Skin of body (tissue), 3 donors: ENCODE measurements at places on chromosomes 13 and 19. TPM values are rescaled to one million over a fixed set of nuclear protein-coding genes. Genes with fewer than 3 reads are reported as not detected.

The CYP4F12 gene
- total RNA-seq, result 8.1 TPM

The FSD1 gene
- 0.59 TPM for total RNA-seq

The ZNF43 gene
- 18.7 TPM for total RNA-seq

The PRRG2 gene
- 2.8 TPM for total RNA-seq

The KLK15 gene
- total RNA-seq, result not detected

The APOC4 gene
- total RNA-seq, result not detected

The NECTIN2 gene
- total RNA-seq, result 34.0 TPM

The ARHGAP35 gene
- total RNA-seq, result 31.9 TPM

The IFNL4 gene
- not detected for total RNA-seq

The ZNF570 gene
- total RNA-seq, result 7.2 TPM

The CD209 gene
- total RNA-seq, result 5.8 TPM

The INSR gene
- total RNA-seq, result 51.4 TPM

The CYP4F8 gene
- total RNA-seq, result 1.8 TPM

The CEACAM7 gene
- total RNA-seq, result 0.30 TPM

The OLFM2 gene
- total RNA-seq, result 80.5 TPM

The PRR36 gene
- 0.10 TPM for total RNA-seq

The IRS2 gene
- 11.5 TPM for total RNA-seq

The TMC4 gene
- 1.8 TPM for total RNA-seq

The PRTN3 gene
- total RNA-seq, result 28.9 TPM

The KL gene
- total RNA-seq, result 2.5 TPM

The CCDC169 gene
- 1.6 TPM for total RNA-seq

The CEACAM1 gene
- total RNA-seq, result 3.5 TPM

The METTL21C gene
- 3.0 TPM for total RNA-seq

The ADAT3 gene
- 2.5 TPM for total RNA-seq

The SLC7A1 gene
- total RNA-seq, result 19.6 TPM

The SMIM17 gene
- total RNA-seq, result 0.20 TPM

The EHD2 gene
- total RNA-seq, result 63.9 TPM

The TGFB1 gene
- total RNA-seq, result 10.9 TPM

The RFPL4AL1 gene
- total RNA-seq, result not detected

The MCF2L gene
- total RNA-seq, result 23.9 TPM

The GDF15 gene
- total RNA-seq, result 5.8 TPM

The TMEM272 gene
- not detected for total RNA-seq

The SIGLEC10 gene
- 1.7 TPM for total RNA-seq

The F10 gene
- total RNA-seq, result 20.6 TPM

The SLC25A15 gene
- total RNA-seq, result 9.0 TPM

The EFNB2 gene
- total RNA-seq, result 37.3 TPM

The IZUMO1 gene
- total RNA-seq, result 0.10 TPM

The CRX gene
- total RNA-seq, result not detected

The ETV2 gene
- 0.79 TPM for total RNA-seq

The ILF3 gene
- total RNA-seq, result 98.6 TPM

The ANGPTL4 gene
- 5.8 TPM for total RNA-seq

The PLK5 gene
- 0.10 TPM for total RNA-seq
